Activated effector memory CD4-positive, alpha-beta T cell treated with Interleukin-2 at 50 U/mL for 16 hours (primary cell): ENCODE measurements at places on chromosomes 1 and 21.

GRCh38 chr1:212685429-212685828 lies 14.2 kb downstream of the BATF3 start:
- no peak for DNase-seq

GRCh38 chr1:158506369-158506987 lies 34.5 kb downstream of the OR10R2 start:
- no peak for DNase-seq

- no peak for DNase-seq
Observed at GRCh38 chr1:193311226-193311948, 125.0 kb upstream of the B3GALT2 start.

- DNase-seq = no peak
Observed at GRCh38 chr1:196997423-196997822, 20.1 kb downstream of the CFHR5 start.

DNA sequence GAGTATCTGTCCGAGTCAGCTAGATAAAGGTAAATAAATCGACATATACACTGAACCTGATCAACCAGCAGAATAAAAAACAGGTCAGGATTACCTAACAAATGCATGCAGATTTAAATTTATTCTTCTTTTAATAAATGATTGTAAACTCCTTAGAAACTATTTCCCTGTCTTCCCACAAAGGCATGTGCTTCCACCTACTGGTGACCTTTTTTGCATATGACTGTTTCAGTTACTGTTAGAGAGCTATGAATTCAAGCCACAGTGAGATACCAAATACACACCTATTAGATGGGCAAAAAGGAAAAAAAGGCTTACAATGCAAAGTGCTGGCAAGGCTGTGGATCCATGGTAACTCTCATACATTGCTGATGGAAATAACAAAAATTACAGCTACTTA lies 957.4 kb upstream of the NCAM2 start:
- DNase-seq = no peak

DNA sequence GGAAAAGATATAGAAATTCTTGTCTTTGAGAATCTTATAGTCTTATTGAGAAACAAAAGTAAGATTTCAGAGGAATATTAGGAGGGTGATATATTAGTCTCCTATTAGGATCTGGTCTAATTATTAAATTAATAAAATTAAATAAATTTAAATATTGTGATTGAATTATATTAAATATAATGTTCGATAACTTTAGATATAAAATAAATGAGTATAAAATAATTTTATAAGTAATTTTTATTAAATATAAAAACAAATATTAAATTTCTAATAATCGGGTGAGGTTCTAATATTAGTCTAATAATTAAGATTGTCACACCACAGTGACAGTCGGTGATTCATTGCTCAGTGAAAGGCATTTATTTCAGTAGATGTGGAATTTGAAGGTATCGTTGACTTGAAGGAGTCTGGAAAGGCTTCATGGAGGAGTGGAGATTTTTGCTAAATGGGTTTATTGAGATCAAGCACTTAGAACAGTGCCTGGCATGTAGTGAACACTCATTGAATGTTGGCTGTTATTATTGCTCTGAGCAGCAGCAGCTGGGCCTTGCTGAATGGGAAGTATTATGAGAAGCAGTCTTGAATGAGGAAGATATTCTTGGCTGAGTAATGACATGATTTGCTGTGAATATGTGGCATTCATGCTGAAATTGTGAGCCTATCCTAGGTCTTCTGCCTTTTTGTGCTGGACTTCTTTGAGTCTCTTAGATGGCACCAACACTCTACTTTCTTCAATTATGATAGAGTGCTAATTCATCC lies 74.6 kb downstream of the USP25 start:
- no peak for DNase-seq

GRCh38 chr1:180486092-180486491 lies 16.3 kb downstream of the ACBD6 start:
- no peak for DNase-seq

DNA sequence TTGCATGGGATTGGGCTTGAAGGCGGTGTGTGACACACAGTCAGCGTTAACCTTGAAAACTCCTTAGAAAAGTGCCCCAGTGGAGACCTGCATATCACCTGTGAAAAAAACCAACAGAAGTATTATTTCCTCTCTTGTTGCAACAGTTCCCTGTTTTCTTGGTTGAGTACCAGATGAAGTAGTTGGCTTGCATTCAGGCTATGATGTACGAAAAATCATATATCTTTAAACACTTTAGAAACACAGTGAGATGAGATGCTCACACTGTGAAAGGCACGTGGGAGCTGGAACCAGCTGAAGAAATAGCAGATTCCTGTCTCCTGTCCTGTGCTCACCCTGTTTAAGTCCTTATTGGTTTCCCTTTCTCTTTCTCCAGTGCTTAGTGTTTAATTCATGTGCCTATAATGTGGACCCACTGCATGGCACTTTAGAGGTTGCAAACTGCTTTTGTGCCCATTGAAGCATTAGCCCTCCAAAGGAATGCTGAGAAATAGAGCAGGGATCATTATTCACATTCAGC lies 2.8 kb downstream of the CAMK1G start:
- DNase-seq = no peak
